Spinal cord (tissue), 10 donors: ENCODE measurements at places on chromosomes 7 and 10. TPM values are rescaled to one million over a fixed set of nuclear protein-coding genes. Genes with fewer than 3 reads are reported as not detected.

The GIMAP4 gene
- 46.2 TPM for total RNA-seq

The GSTO2 gene
- total RNA-seq: 4.4 TPM

DNA sequence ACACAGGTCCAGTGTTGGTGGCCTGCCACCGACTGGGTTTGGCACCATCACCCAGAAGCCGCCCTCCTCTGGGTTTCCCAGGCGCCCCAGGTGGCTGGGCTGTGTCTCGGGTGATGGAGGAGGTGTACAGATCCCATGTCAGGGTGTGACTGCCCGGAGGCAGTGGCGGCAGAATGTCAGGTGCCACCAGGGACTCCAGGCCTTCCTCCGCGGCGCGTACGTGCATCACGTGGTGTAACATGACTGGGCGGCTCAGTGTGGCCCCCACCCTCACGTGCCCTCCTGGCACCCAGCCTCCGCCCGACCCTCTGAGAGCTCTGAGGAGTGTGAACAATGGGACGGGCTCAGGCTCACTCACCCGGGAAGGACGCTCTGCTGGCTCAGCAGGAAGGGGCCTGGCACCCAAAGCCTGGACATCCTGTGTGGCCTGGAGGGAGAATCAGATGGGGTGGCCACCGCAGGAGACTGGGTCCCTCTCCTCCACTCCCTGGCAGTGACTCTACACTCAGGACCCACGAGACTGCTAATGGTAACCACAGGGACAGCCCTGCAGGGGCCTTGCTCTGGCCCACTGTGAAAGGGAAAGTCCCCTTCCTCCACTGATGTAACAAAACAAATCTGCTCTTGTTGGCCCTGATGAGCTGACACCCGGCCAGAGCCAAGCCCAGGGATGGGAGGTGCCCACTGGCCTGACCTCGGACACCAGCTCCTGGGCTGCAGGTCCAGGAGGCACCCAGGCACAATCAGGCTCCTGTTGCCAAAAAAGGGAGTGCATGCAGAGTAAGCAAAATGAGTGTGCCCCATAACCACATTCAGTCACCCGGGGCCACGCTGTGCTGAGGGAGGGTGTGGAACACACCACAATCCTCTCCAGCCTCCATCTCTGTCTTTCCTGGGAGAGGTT, 164.8 kb downstream of the PRKAG2 start:
- peaks cover 20% of the 10 kb centered on the region for H3K4me1 ChIP-seq
- H3K27me3 ChIP-seq: no peaks in the 10 kb centered on the region
- peaks cover 4% of the 10 kb centered on the region for H3K36me3 ChIP-seq
- H3K27ac ChIP-seq: no peak overlapping the region

- no peaks in the 10 kb centered on the region for H3K27me3 ChIP-seq
- no peaks in the 10 kb centered on the region for H3K4me1 ChIP-seq
- H3K27ac ChIP-seq: no peak overlapping the region
- DNase-seq: no peak
- H3K36me3 ChIP-seq: no peaks in the 10 kb centered on the region
- H3K4me3 ChIP-seq: no peak overlapping the region
Measured at GRCh38 chr10:51875610-51876009, 176.2 kb upstream of the CSTF2T start.

DNA sequence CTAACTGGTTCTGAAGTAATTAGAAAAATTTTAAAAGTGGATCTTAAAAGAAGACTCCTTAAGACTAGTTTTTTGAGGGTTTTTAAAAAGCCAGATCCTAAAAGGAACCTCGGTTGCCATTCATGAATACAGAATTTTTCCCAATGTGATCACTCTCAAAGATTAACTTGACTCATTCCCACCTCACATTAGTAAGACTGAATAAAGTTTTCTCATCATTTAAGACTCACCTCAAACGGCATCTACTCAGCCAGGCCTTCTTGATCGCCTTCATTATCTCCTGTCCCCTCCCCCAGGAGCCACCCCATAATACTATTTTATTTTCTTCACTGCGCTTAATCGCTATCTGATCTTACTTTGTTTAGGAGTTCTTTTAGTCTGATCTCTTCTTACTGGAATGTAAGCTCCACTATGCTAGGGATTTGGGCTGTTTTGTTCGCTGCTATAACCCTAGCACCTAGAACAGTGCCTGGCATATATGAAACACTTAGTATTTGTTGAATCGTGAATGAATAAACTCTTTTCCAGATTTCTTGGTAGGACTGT, 55.9 kb upstream of the PCGF5 start:
- H3K27me3 ChIP-seq: no peaks in the 10 kb centered on the region
- no peak for DNase-seq
- H3K4me1 ChIP-seq: peaks cover 14% of the 10 kb centered on the region
- no peak overlapping the region for H3K27ac ChIP-seq

DNA sequence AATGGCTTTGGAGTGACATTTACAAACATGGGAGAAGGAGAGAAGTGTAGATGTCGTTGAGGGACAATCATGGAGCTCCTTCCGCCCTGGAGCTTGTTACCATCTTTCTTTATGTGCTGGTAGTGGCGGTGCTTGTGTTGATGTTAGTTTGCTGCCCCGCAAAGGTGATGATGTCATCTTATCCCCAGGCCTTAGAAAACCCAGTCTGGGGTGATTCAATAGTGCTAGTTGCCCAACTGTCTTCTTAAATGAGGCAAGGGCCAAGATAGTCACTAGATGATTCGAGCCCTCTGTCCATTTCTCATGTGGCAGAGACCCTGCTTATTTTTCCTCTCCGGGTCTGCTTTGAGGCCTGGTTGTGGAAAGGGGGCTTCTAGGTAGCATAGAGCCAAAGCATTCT, 277.4 kb downstream of the CCSER2 start:
- H3K27ac ChIP-seq: no peak overlapping the region
- H3K4me1 ChIP-seq: peaks cover 7% of the 10 kb centered on the region
- H3K4me3 ChIP-seq: no peak overlapping the region
- H3K27me3 ChIP-seq: no peaks in the 10 kb centered on the region
- no peak for DNase-seq
